ENCODE measurements at places on chromosomes 6 and 20.

- no peak for DNase-seq
Observed at GRCh38 chr6:169224185-169224695, 29.4 kb downstream of the THBS2 start.

- no peak for DNase-seq
Observed at GRCh38 chr6:25343984-25344383, 64.8 kb downstream of the CARMIL1 start.

DNA sequence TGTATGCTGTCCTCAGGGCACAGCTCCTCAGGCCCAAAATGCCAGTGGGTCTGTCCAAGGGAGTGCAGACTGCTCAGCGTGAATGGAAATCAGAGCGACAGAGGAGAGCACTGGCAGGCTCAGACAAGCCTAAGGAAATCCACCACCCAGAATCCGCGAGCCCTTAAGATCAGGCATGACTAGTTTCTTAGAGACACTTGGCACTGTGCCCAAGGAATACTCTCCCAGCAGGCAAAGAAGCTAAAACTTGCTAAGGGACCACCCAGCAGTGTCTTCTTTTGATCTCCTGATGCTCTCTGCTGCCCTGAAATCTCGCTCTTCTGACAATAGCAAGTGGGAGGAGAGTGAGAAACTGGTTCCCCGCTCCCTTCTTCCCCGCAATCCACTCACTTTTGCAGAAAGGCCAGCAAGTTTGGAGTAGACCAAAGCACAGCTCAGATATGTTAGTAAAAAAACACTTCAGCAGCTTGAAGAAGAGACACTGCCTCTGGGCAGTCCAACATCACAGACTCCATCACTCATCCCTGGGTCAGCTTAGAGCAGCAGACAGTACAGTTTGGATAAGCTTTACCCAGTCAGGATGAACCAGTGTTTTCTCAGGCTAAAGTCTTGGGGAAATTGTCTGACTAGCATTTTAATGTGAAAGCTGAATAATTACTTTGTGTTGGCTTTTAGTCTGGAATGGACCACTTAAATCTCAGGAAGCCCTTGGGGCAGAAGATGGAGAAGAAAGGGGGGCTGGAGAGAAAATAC lies 32.4 kb downstream of the TRAF3IP2 start:
- DNase-seq: peak; percentile 48

DNA sequence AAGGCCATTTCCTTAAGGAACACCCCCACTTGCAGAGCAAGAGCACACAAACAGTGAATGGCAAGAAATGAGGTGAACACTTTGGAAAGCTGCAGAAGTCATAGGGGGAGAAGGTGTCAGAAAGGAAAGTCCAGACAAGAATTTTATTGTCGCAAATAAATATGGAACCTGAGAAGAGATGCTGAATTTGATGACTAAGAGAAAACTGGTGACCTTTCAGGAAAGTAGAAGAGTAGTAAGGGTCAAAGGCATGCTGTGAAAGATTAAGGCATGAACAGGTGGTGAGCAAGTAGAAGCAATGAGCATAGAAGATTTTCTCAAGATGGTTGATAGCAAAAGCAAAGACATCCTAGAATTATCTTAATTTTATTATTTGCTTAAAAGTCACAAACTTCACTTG lies 194.2 kb downstream of the KCNQ5 start:
- no peak for DNase-seq

GRCh38 chr20:58684291-58684690 lies 8.3 kb upstream of the NPEPL1 start:
- DNase-seq: no peak
